ENCODE measurements at places on chromosomes 11 and 22. TPM values are rescaled to one million over a fixed set of nuclear protein-coding genes. Genes with fewer than 3 reads are reported as not detected.

GRCh38 chr11:131745405-131745804, 375.0 kb downstream of the NTM start:
- no peaks in the 10 kb centered on the region for H3K36me3 ChIP-seq
- H3K27me3 ChIP-seq, result peaks cover 22% of the 10 kb centered on the region

GRCh38 chr11:73982595-73982989, at the start of gene UCP2:
Gene UCP2 (minus strand): TSS chr11:73982843. CDS start chr11:73978378, 4,465 bp downstream.
- H3K27ac ChIP-seq, result peak within 1 kb of the TSS; percentile 92
- peaks cover 26% of the 10 kb centered on the region for H3K4me1 ChIP-seq
- no peaks in the 10 kb centered on the region for H3K27me3 ChIP-seq
- peak within 1 kb of the TSS; percentile 60 for H3K4me3 ChIP-seq
- peaks cover 19% of the 10 kb centered on the region for H3K36me3 ChIP-seq

GRCh38 chr22:33838644-33839043, 81.6 kb downstream of the LARGE1 start:
- no peaks in the 10 kb centered on the region for H3K36me3 ChIP-seq
- no peak for DNase-seq
- H3K4me1 ChIP-seq, result peaks cover 57% of the 10 kb centered on the region
- H3K27me3 ChIP-seq, result no peaks in the 10 kb centered on the region
- H3K4me3 ChIP-seq, result no peak overlapping the region

DNA sequence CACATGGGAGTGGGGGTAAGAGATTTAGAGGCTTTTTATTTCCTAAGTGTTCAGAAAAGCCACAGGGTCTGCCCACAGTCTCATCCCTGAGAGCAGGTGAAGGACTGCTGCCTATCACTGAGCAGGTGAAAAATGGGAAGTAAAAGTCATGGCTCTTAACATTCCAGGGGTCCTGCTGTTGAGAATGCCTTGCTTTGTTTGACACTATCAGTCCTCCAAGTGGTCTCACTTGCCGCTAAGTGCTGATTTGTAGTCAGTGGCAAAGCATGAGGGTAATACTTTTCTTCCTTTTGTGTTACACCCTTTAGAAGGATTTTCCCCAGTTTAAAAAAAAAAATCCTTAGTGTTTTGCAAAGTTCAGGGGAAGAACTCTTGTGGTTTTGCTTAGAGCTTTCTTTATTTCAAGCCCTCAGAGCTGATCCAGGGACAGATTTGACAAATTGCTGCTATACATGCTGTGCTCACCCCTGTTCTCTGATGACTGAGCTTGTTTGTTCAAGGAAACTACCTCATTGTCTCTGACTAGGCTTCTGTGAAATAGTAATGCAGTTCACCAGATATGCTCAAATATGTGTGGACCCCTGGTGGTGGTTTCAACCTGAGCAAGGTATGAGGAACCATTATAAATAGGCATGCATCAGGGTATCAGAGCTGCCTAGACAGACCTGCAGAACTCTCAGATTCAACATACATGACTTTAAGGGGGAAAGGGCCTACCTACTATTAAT, 141.0 kb downstream of the ARHGAP42 start:
- no peaks in the 10 kb centered on the region for H3K36me3 ChIP-seq
- no peaks in the 10 kb centered on the region for H3K27me3 ChIP-seq
- H3K4me1 ChIP-seq, result peaks cover 14% of the 10 kb centered on the region
- DNase-seq, result peak; percentile 73

- peaks cover 42% of the 10 kb centered on the region for H3K27me3 ChIP-seq
- no peak overlapping the region for H3K4me3 ChIP-seq
- no peak overlapping the region for H3K27ac ChIP-seq
- H3K36me3 ChIP-seq, result no peaks in the 10 kb centered on the region
These were observed 429.0 kb downstream of the BRD1 start for GRCh38 chr22:49398646-49399045.

- peaks cover 36% of the 10 kb centered on the region for H3K4me1 ChIP-seq
- H3K36me3 ChIP-seq, result no peaks in the 10 kb centered on the region
- peaks cover 32% of the 10 kb centered on the region for H3K27me3 ChIP-seq
- H3K27ac ChIP-seq, result no peak overlapping the region
- peak; percentile 56 for DNase-seq
- peak overlapping the region; percentile 70 for H3K4me3 ChIP-seq
These were observed 31.2 kb downstream of the PDE2A start for GRCh38 chr11:72642884-72643522.

DNA sequence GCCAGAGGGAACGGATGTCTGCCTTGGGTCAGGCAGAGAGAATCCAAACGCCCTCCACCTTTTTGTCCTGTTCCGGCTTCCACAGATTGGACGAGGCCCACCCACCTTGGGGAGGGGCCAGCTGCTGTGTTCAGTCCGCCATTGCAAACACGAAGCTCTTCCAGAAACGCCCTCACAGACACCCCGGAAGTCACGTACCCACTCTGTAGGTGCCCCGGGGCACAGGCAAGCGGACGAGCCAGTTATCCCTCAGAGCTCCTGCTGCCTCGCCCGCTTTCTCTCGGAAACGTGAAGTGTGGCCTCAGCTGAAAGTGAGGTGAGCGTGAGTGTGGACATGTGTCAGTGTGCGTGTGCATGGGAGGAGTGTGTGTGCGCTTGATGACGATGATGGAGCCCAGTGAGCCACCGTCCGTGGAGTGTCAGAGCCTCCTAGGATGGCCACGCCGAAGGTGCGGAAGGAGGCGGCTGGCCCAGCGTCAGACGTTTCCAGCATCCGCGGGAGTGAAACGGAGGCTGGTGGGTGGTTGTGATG, 869.2 kb downstream of the TBC1D22A start:
- H3K36me3 ChIP-seq, result no peaks in the 10 kb centered on the region
- no peaks in the 10 kb centered on the region for H3K4me1 ChIP-seq
- no peak for DNase-seq
- no peak overlapping the region for H3K4me3 ChIP-seq
- H3K27me3 ChIP-seq, result no peaks in the 10 kb centered on the region
- no peak overlapping the region for H3K27ac ChIP-seq

- no peaks in the 10 kb centered on the region for H3K4me1 ChIP-seq
- no peak overlapping the region for H3K4me3 ChIP-seq
- peaks cover 49% of the 10 kb centered on the region for H3K27me3 ChIP-seq
- DNase-seq, result no peak
These were observed 226.9 kb upstream of the B3GAT1 start for GRCh38 chr11:134638796-134639430.

DNA sequence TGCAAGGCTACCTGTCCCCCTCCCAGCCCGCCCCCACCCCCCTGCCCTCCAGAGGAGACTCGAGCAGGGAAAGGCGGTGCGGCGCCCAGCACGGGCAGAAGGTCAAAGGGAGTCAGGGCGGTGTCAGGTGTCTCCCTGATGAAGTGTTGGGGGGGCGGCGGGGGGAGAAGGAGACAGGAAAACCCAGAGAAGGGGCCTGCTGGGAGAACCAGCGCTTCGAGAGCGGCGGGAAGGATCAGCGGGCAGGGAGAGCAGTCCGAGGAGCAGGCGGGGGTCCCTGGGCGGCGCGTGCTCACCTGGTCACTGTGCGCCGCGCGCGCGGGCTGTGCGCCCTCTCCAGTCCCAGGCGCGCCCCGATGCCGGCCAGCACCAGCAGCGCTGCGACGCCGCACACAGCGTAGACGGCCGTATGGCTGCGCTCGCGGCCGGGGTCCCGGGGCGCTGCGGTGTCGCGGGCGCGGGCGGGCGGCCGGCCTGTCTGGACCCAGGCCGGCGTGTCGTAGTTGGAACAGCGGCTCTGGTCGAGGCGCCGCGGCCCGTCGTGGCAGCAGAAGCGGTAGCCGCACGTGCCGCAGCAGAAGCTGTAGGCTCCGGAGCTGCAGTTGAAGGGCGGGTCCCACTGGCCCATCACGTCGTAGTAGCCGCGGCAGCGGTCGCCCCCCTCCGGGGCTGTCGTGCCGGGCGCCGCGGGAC, 886 bp downstream of the SHISA8 start:
- peak overlapping the region; percentile 16 for H3K4me3 ChIP-seq
- H3K27ac ChIP-seq, result no peak overlapping the region
- no peak for DNase-seq
- peaks cover 52% of the 10 kb centered on the region for H3K4me1 ChIP-seq

DNA sequence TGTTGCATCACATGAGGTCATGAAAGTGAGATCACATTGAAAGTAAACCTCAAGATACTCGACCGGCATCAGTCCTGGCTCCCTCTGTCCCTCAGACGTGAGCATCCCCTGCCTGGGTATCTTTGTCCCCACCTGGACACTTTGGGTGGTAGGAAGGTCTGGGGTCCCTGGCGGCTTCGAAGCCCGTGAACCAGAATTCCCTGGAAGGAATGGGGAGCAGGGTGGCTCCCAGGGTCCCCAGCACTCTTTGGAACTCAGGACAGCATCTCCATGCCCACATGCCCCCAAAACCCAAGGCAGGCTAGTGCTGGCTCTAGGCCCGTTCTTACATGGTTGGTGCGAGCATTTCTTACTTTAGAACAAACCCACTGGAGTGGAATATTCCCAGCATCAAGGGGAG, 7.5 kb downstream of the DERL3 start:
- H3K4me3 ChIP-seq, result no peak overlapping the region
- DNase-seq, result no peak
- no peaks in the 10 kb centered on the region for H3K27me3 ChIP-seq
- H3K36me3 ChIP-seq, result peaks cover 99% of the 10 kb centered on the region

The MS4A3 gene
- total RNA-seq, result not detected

The CRYBB1 gene
- total RNA-seq, result not detected

The PLA2G3 gene
- total RNA-seq, result not detected

The HTR3A gene
- not detected for total RNA-seq

The OR5M10 gene
- not detected for total RNA-seq

The SLC22A9 gene
- total RNA-seq, result not detected

The C11orf86 gene
- total RNA-seq, result not detected

The OR6A2 gene
- 0.55 TPM for total RNA-seq
